ENCODE measurements at places on chromosomes 6 and 20.

DNA sequence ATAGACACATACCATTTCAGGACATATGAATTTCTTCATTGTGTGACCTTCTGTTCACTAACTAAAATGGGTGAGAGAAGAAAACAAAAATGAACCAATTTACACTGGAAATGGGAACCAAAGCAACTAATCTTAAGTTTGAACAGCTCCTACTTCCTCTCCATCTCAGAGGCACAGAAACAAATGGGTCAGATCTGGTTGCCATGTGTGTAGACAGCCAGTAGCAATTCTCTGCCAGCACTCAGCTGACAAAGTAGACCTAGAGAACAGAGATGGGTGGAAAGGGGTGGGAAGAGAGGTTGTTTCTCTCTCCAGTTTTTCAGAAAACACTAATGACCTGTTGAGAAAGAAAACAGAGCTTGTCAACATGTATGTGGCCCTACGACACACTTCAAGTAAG is 14.3 kb upstream of the POPDC3 start:
- DNase-seq: no peak

- DNase-seq: no peak
Measured at GRCh38 chr6:43886717-43887339, 116.8 kb downstream of the VEGFA start.

DNA sequence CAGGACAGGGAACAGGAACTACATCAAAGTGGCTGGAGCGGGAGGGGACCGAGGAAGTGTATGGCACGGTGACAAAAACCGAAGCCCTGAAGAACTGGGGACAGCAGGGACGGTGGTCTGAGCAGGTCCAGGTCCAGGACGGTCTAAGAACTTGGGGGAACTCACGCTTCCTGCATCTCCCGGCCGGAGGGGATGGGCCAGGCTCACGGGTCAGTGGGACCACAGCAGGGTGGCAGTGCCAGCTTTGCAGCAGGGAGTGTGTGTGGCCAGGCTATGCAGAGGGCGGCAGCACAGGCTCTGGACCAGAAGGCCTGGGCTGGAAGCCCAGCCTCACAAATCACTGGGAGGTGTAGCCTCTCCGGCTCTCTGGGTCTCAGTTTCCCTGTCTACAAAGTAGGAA is 123.8 kb downstream of the BMP7 start:
- no peak for DNase-seq

GRCh38 chr6:8130399-8130798 is 28.1 kb upstream of the EEF1E1 start:
- DNase-seq: no peak

DNA sequence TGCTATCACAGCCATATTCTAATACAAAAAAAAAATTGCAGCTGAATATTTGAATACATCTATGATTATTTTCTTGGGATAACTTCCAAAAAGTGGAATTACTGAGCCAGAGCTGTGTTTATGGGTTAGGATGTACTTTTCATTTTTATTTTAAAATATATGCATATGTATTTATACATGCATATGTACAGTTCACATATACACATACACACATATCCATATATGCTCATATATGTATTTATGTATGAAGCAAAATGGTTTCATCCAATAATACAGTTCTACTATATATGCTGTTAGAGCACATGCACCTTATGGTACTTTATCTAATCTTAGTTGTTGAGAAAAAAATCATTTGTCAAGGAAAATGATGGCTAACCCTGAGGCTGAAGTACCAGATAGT is 54.9 kb downstream of the TSHZ2 start:
- no peak for DNase-seq

DNA sequence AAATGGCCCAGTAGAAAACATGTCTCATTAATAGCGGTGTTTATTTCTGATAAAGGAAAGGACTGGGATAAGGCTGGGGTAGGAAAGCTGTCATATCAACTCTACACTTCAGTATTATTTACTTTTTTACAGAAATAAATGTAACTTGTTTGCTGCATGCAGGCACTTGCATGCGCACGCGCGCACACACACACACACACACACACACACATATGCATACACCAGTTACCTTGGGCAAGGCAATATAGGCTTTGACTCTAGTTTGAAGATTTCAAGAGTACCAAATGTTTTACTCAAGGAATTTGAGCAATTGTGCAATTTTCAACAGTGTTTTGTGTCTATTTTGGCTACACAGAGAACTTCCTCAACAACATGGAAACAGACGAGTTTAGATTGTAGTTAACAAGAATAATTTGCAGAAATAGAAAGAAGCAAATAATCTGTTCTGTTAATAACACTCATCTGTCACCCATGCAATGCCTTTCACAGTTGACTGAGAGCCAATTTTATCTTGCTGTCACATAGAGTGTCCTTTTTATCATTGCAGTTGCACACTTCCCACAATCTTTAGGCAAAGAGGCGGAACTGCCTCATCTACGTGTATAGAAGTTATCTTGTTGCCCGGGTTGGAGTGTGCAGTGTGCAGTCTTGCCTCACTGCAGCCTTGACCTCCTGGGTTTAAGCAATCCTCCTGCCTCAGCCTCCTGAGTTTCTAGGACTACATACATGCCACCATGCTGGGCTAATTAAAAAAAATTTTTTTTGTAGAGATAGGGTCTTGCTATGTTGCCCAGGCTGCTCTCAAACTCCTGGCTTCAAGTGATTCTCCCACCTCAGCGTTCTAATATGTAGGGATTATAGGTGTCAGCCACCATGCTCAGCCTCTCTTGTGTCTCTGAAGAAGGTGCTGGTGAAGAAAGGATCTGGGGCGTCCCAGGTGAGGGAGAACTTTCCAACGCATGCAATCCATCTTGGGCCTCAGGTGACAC is 74.8 kb upstream of the SHLD1 start:
- DNase-seq: no peak

GRCh38 chr6:71396410-71396801 is 107.8 kb downstream of the OGFRL1 start:
- DNase-seq: no peak

GRCh38 chr6:19824058-19824807 is 12.9 kb upstream of the ID4 start:
- DNase-seq: no peak

DNA sequence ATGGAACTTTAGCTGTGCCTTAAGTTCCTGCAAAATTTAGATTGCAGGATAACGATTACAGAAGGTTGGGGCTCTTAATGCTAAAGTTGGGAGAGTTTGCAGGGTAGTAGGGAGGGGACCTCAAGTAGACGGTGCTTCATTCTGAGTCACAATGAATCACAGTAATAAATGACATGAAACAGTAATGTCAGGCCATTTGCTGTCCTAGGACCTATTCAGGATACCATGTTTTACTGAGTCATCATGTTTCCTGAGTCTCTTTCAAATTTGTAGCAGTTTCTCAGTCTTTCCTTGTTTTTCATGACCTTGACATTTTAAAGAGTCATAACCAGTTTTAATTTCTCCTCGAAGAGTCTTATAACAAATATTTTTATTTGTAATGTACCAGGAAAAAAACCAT is 406.9 kb upstream of the MAP3K7 start:
- DNase-seq: no peak

DNA sequence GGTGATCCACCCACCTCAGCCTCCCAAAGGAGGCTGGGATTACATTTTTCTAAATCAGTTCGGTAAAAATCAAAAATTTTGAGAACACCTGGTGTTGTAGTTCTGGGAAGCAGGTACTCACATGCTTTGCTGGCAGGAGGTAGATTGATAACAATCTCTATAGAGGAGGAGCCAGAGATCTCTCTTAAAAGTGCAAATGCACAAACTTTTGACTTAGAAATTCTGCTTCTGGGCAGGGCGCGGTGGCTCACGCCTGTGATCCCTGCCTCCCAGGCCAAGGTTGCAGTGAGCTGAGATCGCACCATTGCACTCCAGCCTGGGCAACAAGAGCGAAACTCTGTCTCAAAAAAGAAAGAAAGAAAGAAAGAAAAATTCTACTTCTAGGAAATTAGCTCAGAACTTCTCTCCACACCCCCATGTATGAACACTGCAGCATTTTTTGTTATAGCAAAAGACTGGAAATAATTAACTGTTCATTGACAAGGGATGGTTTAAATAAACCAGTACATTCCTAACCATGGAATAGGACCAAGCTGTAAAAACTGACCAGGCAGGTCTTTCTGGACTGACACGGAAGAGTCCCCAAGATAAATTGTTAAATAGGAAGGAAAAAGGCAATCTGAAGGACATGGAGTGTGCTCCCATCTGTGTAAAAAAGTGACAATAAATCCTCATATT is 14.4 kb upstream of the TRIB3 start:
- no peak for DNase-seq

DNA sequence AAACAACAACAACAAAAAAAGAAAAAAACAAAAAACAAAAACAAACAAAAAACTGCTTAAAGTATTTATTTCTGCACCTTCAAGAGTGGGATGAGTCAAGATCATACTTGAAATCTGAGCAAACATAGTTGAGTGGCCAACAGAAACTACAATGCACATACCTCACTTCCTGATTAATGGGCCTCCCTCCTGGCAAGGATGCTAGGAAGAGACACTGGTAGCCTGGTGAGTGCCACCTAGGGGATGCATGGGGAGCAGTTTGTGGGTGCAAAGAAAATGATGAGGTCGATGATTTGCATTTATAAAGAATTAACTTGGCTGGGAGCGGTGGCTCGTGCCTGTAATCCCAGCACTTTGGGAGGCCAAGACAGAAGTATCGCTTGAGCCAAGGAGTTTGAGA is 808.1 kb downstream of the MAFB start:
- DNase-seq: no peak

- DNase-seq: no peak
Measured at GRCh38 chr20:64196847-64197306, 32.6 kb downstream of the MYT1 start.

- DNase-seq: no peak
Measured at GRCh38 chr6:138450445-138450844, 46.4 kb downstream of the HEBP2 start.

DNA sequence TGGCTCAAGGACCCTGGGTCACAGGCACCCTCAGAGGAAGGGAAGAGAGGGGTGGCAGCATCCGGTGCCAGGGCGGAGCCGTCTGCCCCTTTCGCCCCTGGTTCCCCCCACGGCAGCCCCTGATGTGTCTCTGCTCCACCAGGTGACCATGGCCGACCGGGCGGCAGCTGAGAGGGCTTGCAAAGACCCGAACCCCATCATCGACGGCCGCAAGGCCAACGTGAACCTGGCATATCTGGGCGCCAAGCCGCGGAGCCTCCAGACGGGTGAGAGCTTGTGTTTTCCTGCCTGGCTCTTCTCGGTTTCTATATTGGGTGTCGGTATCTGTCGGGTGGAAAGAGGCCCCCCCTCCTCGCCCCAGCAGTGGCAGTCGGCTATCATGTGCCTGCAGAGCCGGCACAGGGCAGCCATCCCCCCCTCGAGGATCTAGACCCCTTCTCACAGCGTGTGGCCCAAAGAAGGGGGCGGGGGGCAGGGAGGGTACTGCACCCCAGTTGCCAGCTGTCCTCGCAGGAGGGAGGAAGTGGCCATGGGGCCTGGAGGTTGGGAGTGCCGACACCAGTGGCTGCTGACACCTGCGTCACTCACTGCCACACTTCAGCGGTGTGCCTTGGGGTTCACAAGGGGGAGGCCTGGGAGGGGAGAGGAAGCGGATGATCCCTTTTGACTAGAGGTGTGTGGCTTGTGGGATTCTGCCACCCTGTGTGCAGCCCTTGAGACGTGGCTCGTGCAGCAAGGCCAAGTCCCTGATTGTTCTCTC is 1.5 kb downstream of the RBM38 start:
- no peak for DNase-seq

DNA sequence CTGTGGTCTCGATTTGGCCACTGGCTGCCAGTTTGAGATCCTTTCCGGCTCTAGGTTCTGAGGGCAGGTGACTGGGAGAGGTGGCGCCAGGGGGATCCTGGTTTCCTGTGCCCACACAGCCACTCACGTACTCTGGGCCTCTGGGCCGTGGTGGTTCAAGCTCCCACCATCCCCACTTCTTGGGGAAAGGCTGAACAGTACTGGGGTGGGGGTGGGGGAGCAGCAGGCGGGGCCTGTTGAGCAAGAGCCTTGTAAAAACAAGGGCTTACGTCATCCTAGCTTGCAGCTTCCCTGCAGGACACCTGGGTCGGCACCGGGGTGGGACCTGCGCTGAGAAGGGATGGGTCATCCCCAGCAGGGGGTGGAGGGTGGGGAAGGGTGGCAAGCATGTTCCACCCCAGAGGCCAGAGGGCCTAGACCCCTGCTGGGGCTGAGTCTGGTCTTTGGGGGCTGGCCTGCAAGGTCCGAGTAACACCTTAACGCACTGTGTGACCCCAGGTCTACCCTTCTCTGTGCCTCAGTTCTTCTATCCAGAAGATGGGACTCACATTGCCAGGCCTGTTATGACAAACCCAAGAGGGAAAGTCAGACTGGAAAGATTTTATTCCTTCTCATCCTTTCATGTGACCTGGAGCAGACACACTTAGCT is 3.1 kb upstream of the CEBPB start:
- DNase-seq: no peak

DNA sequence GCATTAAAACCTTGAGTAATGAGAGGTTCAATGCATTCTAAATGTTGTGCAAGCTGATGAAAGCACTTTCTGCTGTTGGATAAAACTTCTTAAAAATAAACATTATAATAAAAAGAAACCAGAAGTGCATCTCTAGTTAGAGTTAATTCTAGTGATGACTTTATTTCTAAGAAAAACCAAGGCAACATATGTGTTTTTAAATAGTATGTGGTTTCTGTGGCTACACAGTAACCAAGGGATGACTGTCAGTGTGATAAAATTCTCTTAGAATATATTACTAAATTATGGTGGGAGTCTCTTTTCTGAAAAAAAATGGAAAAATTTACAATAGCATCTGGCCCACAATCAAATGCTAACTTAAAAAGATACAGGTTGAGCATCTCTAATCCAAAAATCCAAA is 117.0 kb downstream of the ME1 start:
- DNase-seq: no peak

DNA sequence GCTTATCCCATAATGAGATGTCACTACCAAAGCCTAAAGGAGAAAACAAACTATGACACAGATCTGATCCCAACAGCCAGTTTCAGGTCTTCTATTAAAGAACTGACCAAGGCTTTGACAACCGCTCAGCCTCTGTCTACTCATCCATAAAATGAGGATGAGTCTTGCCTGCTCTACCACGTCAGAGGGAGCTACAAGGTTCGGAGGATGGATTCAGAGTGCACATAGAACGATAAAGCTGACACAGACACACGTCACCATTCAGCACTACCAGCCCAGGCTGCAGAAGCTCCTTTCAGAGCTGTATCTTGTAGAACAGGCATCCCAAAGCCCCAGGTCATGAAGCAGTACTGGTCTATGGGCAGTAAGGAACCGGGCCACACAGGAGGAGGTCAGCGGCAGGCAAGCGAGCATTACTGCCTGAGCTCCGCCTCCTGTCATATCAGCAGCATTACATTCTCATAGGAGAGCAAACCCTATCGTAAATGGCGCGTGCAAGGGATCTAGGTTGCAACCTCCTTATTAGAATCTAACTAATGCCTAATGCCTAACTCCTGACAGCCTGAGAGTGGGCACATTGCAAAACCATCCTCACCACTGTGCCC is 25.1 kb downstream of the KIF16B start:
- no peak for DNase-seq

GRCh38 chr20:32964575-32964974 is 39.7 kb downstream of the SUN5 start:
- DNase-seq: no peak

All from NCI-H1105 (cell line).